MM.1S (cell line): ENCODE measurements at places on chromosomes 4 and X.

DNA sequence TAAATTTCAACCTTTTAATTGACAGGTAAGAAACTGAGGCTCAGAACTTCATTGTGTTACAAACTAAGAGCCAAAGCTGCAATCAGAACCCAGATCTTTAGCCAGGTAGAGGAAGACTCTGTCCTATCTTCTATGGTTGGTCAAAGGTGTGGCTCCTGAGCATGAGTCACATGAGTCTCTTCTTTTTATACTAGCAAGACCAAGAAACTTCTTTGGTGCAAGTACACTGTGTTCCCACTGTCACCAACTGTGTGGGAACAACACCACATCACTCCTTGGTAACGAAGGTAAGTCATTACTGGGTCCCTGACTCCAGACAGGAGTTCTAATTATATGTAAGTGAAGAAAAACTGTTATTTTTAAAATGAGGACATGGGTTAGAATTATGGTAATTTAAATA, 290.1 kb downstream of the INPP4B start:
- DNase-seq = no peak

DNA sequence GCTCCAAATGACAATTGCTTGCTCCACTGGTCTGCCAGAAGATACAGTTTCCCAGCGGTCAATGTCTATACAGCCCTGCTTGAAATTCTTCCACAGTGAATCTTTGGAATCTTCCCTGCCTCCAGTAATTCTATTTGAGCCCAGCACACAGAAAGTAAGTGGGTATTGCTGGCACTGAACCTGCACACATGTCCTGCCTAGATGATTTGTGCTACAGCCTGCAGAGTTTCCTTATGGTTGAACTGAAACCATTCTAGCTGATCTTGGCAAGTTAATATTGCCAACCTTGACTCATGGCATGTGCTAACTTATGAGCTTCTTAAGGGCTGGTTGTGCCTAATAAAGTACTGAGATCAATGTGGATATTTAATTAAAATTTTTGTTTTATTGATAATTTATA, 553.8 kb upstream of the GNPDA2 start:
- DNase-seq = no peak

DNA sequence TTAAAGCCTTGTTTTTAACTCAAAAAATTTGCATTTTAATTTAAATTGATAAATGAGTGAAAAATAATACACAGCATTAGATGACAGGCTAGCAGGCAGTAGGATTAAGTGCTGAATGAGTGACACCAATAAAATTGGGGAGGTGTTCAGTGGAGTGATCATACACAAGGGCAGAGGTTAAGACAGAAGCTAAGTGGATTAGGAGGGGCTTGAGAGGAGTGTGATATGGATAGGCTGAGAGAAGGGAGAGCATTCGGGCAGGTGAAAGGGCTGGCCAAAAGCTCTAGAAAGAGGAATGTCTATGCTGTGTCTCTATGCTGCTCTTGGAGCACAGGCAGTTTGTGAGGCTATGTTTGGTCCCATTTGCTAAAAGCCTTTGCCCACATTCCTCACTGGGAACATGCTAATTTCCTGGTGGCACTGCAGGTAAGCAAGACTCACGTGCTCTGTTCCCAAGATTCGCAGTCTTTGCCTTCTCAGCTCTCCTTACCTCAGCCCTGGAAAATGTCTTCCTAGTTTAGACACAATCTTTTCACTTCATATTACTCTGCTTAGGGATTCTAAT, 52.8 kb upstream of the CCSER1 start:
- DNase-seq = no peak

DNA sequence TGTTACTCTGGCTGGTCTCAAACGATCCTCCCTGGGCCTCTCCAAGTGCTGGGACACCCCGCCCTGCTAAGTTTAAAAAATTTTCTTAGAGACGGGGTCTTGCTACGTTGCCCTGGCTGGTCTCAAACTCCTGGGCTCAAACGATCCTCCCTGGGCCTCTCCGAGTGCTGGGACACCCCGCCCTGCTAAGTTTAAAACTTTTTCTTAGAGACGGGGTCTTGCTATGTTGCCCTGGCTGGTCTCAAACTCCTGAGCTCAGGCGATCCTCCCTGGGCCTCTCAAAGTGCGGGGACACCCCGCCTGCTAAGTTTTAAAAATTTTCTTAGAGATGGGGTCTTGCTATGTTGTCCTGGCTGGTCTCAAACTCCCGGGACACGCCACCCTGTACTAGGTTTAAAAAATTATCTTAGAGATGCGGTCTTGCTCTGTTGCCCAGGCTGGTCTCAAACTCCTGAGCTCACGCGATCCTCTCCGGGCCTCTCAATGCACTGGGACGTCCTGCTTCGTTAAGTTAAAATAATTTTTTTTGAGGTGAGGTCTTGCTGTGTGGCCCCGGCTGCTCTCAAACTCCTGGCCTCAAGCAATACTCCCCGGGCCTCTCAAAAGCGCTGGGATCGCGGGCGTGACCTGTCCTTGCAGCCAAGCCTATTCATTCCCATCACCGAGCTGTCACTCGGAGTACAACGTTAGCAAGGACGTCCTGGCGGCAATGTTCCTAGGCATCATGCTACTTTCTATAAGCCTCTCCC, 1.1 kb downstream of the SLC25A6 start:
- DNase-seq = no peak

GRCh38 chr4:2172161-2172560, 69.8 kb downstream of the HAUS3 start:
- DNase-seq = no peak

GRCh38 chr4:84578540-84579402, 4.2 kb upstream of the CDS1 start:
- peak; percentile 41 for DNase-seq

GRCh38 chr4:25028851-25029250, 1.9 kb downstream of the LGI2 start:
- no peak for DNase-seq

DNA sequence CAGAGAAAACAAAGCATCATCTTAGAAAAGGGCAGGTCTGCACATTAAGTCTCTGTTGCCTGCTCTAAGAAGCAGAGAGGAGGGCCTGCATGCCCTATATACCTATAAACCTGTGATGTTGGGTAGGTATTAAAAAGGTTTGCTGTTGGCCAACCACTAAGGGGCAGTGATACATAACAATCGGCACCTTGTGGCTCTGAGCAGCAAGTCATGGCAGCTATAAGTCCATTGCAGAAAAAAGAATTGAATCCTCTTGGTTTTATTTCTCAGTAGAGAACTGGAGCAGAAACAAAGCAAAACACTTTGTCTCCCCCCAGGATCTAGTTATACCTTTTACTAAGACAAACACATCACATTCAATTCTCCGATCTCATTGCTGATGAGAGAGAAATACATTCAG, 1364.4 kb downstream of the STIM2 start:
- peak; percentile 35 for DNase-seq

DNA sequence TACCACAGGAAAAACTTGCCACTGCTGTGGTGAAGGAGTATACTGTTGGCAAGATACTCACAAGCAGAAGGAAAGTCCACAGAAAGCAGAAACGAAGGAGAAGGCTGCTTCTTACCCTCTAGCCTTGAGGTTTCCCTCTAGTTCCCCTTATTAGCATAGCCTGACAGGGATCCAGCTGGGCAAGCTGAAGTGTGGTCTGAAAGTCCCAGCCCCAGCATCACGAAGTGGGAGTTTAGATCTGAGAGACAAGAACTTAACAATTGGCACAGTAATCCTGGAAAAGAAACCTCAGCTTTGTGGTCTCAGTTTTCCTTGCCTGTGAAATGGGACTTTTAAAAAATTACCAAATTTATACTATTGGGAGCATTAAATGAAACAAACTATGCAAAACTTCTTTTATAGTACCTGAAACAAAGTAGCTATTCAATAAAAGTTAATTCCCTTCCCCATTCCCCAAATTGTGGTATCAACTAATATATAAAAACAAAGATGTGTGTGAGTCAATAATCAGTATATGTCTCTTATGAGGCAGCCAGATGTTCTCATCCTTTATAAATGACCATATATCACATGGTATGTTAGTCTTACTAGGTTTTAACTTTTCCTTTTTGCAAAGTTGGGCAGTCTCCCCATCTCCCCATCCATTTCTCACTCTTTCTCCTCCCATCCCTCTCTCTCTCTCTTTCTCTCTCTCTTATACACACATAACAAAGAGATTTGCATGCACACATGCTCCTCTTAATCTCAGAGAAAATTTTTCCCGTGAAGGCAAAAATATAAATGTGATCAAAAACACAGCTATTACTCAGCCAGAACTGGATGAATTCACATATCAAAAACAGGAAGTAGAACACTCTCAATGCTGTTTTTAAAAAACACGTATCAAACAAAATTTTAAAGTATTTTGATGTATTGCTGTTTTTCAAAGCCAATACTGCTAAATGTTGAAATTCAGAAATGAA, 57.8 kb downstream of the SCFD2 start:
- no peak for DNase-seq

DNA sequence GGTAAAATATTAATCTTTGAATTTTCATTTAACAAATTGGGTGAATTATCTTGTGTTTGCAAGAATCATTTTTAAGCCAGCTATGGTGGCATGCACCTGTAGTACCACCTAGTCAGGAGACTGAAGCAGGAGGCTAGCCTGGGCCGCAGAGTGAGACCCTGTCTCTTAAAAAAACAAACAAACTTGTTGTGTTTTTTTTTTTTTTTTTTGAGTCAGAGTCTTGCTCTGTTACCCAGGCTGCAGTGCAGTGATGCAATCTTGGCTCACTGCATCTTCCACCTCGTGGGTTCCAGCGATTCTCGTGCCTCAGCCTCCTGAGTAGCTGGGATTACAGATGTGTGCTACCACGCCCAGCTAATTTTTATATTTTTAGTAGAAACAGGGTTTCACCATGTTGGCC, 2.2 kb downstream of the TXLNG start:
- no peak for DNase-seq
